Mesenteric fat pad (tissue), 1 donor: ENCODE measurements at places on chromosomes 7 and 10. TPM values are rescaled to one million over a fixed set of nuclear protein-coding genes. Genes with fewer than 3 reads are reported as not detected.

The HACD1 gene
- 18.0 TPM for total RNA-seq

DNA sequence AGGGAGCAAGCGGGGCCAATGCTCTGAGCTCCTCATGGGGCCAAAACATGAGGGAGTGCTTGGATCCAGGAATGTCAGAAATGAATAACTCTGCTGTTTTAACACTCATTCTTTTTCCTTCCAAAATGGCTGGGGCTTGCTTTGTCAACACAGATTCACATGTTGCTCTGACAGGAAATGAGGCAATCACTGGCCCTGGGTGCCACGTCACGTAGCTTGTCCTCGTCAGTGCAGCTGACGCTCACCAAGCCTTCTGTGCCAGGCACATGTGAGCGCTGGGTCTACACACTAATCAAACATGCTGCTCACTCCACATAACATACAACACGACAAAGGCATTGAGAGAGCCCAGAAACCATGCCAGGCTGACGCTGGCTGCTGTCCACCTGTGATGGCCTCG lies 198.9 kb downstream of the WDR37 start:
- DNase-seq: no peak

GRCh38 chr10:114638821-114639625 lies 19.1 kb downstream of the ABLIM1 start:
- DNase-seq: no peak

The ADCY1 gene
- 3.3 TPM for total RNA-seq

The SCART1 gene
- 3.3 TPM for total RNA-seq

The TMEM229A gene
- not detected for total RNA-seq

The SNX8 gene
- total RNA-seq: 69.0 TPM

DNA sequence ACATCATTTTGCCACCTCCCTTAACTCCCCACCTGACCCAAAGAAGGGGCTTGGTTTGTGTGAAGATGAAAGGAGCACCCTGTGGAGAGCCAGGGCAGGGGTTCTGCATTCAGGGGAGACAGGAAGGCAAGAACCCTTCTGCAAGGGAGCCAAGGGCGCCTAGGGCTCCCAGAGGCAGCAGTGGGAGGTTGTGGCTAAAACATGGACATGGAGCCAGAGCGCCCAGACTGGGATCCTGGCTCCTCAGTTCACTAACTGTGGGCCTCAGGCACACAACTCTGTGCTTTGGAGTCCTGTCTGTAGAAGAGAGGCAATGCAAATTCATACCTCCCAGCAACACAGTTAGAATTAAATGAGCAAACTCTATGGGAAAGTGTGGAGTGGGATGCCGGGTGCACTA lies 123.1 kb upstream of the MACROH2A2 start:
- DNase-seq: no peak

DNA sequence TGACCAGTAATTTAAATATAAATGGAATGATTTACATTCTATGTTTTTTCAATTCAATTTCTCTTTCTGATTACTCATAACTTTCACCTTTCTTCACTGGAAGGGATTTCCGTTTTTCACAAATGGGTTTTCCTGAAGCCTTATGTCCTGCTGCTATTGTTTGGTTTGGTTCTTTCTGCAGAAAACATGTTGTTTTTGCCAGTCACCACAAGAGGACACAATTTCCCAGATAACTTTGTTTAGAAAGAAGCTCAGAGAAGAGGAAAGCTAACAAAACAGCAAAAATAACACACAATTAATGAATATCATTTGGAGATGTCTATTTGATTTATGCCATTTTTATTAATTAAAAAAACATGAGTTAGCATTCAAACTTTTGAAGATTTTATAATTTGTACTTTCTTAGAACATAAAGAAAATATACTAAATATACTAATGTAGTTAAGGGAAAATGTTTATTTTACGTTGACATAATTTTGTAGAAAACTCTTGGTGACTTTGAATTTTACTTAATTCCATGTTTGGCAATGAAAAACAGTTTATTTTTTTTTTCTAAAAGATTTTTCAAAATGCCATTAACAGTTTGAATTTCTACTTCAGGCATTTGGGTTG lies 4.6 kb upstream of the TWIST1 start:
- DNase-seq: no peak

DNA sequence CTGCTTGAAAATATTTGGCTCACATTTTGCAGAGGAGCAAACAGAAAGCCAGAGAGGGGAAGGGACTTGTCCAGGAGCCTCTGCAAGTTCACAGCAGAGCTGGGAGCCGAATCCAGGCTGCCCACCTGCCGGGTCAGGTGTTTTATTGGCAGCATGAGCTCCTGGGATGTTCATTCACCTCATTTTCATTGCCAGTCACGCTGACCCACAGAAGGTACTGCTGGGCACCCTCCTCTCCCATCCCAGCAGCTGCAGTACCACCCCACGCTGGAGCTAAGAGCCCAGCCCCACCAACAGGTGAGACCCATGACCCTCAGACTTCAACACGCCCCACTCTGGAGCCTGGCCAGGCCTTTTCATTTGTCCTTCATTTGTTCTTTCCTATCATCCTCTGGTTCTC lies 102.7 kb downstream of the GRID1 start:
- peak; percentile 60 for DNase-seq

The EMX2 gene
- total RNA-seq: 2.4 TPM

DNA sequence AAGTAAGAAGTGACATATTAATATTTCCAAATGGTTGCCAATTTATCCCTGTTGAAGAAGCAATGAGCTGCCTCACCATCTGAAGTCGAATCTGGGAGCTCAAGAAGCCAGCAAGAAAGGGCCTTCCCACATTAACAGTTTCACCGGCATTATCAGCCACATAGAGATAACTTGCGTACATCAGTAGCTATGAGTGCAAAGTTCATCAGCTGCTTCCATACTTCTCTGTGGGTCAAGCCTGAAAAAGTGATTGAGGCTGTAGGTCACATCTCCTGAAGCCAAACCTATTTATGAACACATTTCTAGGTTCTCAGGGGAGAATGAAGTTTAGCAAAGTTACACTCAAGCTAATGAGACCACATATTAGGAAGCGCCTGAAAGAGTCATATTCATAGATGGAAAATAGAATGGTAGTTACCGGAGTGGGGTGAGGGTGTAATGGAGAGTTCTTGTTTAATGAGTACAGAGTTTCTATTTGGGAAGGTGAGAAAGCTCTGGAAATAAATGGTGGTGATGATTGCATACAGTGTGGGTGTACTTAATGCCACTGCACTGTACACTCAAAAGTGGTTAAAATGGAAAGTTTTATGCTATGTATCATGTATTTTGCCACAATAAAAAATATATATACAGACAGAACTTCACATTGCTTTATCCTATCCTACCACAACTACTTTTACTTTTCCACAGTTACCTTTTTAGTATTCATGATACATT lies 189.3 kb upstream of the SP4 start:
- DNase-seq: no peak

GRCh38 chr7:133382775-133383559 lies 130.1 kb downstream of the EXOC4 start:
- DNase-seq: no peak

GRCh38 chr10:24207341-24207740 lies 1.6 kb upstream of the KIAA1217 start:
- DNase-seq: no peak

- no peak for DNase-seq
Measured at GRCh38 chr10:105837951-105838350, 1196.9 kb downstream of the SORCS3 start.

- DNase-seq: no peak
Measured at GRCh38 chr7:54907981-54908380, 110.8 kb upstream of the EGFR start.

DNA sequence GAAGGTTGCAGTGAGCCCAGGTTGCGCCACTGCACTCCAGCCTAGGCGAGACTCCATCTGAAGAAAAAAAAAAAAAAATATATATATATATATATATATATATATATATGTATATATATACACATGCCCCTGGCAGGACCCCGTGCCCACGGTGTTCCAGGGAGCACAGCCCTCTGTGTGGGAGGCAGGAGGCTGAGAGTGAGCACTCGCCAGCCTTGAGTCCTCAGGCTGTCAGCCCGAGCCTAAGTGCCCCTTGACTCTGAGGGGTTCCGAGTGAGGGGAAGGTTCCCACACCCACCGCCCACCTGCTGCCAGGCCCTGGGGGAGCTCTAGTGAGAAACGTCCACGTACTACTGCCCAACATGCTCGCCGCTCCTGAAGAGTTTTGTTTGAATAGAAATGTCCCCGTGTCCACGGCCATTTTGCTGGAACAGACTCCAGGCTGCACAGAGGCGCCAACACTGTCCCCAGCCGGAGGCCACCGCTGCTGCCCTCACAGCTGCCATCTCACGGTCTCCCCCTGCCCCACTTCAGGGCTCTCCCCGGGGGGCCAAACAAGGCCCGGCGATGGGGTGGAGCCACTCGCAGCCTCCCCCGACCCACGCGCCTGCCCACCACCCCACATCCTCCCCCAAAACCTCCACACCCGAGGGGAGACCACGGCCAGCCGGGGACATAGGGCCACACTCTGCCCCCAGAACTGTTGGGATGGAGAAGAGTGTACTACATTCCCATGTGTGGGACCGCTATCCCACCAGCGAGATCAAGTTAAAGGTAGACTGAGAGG lies 62.8 kb upstream of the EBF3 start:
- peak; percentile 88 for DNase-seq

The TEX36 gene
- not detected for total RNA-seq

GRCh38 chr10:32253821-32254220 lies 93.1 kb downstream of the EPC1 start:
- DNase-seq: no peak

- DNase-seq: no peak
Measured at GRCh38 chr7:55501611-55502010, 70.7 kb downstream of the VOPP1 start.

The PI4K2A gene
- total RNA-seq: 22.3 TPM

The VWA2 gene
- total RNA-seq: 0.19 TPM

The PKD2L1 gene
- 0.39 TPM for total RNA-seq

DNA sequence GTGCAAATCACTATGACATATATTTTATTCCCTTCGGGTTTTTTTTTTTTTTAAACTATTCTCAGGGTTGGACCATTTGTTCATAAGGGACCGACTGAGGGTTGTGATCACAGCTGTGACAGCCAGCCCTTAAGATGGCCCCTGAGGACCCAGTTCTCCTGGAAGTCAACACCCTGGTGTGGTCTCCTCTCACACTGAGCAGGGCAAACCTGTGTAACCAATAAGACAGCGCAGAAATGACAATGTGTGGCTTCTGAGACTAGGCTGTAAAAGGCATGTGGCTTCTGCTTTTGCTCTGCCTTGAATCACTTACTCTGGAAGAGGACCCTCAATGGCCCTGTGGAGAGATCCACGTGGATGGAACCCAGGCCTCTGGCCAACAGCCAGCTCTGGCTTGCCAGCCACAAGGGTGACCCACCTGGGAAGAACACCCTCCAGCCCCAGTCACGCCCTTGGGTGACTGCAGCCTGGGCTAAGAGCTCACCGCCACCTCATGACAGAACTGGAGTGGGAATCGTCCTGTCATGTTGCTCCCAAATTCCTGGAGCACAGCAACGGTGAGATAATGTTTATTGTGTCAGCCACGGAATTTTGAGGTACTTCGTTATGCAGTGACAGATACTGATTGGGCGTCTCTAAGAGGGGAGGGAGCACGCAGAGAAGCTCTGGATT lies 127.1 kb downstream of the CLEC2L start:
- DNase-seq: no peak

- DNase-seq: no peak
Measured at GRCh38 chr7:40827222-40828085, 692.6 kb downstream of the SUGCT start.

The ESYT2 gene
- 79.5 TPM for total RNA-seq

DNA sequence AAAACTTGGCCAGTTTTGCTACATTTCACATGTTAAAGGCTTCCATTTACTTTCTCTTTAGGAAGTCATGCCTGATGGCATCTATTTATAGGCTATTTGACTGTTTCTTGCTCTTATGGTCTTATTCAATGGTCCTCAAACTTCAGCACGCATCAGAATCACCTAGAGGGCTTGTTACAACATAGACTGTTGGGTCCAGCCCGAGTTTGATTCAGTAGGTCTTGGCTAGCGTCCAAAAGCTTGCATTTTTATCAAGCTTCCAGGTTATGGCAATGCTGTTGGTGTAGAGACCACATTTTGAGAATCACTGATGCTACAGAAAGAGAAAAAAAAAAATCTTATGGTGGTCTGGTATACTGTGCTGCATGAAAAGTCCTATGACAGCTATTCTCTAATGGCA lies 51.9 kb downstream of the MTPN start:
- DNase-seq: no peak

DNA sequence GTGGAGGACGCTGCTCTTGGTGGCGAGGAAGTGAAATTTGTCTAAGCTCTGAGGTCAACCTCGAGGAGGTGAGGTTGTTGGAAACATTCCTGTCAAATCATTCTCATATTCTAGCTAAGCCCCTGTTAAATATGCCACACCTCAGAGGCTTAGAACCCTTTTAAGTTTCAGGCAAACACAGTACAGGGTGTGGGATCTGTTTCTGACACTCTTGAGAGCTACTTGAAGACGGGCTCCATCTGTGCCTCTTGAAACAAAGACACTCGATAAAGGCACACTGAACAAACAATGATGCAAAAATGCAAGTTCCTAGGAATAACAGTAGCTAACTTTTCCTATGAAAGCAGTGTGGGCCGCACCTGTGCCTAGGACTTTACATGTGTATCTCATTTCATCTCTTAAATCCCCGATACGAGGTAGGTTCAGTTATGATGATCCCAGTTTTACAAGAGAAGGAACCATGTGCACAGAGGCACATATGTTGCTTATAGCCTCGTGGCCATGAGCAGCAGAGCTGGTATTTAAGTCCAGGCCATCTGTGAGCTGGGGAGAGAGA lies 299.2 kb downstream of the CCDC3 start:
- DNase-seq: no peak

GRCh38 chr10:10462151-10462941 lies 555.3 kb upstream of the CELF2 start:
- no peak for DNase-seq

The SFRP5 gene
- total RNA-seq: not detected

DNA sequence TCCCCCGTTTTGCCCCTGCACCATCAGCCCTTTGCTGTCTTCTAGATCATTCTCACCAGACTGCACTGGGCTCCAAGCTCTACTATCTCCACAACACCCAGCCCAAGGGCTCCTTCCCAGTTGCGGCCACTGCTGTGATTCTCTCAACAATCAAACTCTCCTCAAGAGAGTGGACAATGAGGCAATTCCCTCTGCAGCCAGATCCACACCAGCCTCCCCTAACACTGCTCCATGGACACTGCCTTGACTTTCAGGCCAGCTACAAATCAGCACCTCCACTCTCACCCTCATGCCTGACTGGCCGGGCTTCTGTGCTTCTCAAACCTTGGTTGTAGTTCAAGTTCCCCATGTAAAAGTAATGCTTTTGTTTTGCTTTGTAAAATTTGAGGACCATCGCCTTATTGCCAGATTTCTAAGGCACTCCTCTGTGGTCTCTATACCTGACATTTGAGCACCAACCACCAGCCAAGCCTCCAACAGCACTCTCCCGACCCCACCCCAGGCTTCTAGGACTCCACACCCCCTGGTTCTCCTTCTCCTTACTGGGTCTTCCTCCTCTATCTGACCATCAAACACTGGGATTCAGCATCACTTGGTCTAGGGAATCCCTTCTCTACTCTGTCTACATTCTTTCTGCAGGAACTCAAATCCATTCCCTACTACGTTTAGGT lies 45.4 kb downstream of the PPIF start:
- peak; percentile 65 for DNase-seq

The ACTL6B gene
- not detected for total RNA-seq

GRCh38 chr10:74055383-74056049 lies 57.6 kb downstream of the VCL start:
- no peak for DNase-seq

- no peak for DNase-seq
Measured at GRCh38 chr7:36148422-36149065, 4.5 kb upstream of the EEPD1 start.
